Osteocyte (in vitro differentiated cells): ENCODE measurements at places on chromosomes 4 and X. TPM values are rescaled to one million over a fixed set of nuclear protein-coding genes. Genes with fewer than 3 reads are reported as not detected.

DNA sequence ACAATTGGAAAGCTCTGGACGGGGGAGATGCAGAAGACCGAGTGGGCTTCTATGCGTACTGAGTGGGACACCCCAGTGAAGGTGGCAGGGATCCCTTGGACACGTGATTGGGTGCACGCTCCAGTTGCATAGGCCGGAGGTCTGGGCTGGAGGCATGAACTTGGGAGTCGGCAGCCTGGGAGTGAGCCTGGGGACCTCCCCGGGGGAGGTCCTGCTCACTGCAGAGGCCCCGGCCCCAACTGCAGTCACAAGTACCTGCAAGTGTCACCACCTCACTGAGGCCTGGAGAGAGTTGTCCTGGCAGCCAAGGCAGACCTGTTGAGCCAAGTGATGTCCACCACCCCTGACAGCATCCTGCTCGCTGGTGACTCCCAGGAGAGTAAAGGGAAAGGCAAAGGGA, 49.3 kb upstream of the HMX1 start:
- DNase-seq, result no peak

ARSD gene
- total RNA-seq, result 40.9 and 44.6 TPM in 2 replicates

DNA sequence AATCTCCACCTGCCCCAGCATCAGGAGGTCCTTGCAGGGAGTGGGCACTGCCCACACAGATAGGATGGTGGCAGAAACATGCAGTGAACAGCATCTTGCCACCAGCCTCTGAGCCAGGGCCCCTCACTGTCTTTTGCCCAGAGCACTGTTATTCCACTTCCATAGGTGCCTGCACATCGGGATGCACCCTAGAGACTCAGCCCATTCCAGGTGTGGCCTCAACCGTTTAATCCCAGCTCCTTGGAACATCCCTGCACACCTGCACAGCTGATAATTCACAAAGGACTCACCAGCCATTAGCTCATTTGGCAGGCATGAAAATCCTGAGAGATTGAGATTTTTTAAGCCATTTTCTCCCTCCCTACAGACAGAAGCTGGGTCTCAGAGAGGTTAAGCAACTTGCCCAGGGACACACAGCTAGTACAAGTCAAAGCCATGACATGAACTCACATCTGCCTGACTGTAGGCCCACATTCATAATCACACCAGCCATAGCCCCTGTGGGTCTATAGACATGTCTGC, 116.3 kb downstream of the EFNB1 start:
- DNase-seq, result no peak

FGF13 gene
- not detected in 2 replicates for total RNA-seq

DNA sequence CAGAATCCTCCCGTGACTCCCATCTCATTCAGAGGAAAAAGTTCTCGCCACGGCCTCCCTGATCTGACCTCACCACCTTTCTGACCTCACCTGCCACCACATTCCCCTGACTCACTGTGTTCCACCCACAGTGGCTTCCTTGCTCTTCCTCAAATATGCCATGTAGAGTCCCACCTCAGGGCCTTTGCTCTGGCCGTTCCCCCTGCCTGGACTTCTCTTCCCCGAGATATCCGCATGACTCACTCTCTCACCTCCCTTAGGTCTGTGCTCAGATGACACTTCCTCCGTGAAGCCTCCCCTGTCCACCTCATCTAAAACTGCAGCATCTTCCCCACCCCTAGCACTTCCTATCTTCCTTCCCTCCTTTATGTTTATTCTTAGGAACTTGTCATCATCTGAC, 7.2 kb upstream of the TSPYL2 start:
- DNase-seq, result no peak

PUDP gene
- 18.4 and 21.9 TPM in 2 replicates for total RNA-seq

CHM gene
- 62.1 and 62.2 TPM in 2 replicates for total RNA-seq

DNA sequence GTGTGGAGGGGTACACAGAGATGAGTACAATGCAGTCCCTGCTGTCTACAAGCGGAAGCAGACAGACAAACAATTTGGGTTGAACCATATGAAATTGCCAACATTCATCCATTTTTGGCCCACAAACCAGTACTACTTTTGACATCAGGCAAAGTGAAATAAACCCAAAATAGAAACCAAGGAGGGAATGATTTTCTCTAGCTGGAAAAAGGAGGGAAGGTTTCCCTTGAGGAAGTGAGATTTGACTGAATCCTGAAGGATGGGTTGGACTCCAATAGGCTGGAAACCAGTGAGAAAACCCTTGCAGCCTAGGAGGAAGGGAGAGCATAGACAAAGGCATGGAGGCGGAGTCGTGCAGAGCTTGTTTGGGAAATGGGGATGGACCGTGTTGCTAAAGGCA, 63.5 kb upstream of the PJA1 start:
- DNase-seq, result no peak

DNA sequence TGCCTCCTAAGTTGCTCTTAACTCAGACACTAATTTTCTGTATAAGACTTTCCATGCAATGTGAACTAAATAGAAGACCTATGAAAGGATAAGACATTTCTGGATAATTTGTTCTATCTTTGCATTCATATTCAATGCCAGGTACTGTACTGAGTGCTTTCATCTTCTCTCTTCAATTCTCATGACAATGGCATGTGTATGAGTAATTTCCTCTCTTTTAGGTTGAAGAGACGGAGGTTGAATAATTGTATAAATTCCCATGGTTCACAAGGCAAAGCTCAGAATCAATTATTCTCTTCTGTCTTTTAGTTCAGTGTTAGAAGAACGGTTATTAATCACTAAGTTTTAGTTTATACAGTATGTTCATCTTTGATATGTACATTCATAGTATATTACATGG, 29.3 kb upstream of the CFAP299 start:
- DNase-seq, result no peak

- peak; percentile 89 for DNase-seq
These were observed 27.0 kb downstream of the EIF2S3 start for GRCh38 chrX:24081661-24082154.

DNA sequence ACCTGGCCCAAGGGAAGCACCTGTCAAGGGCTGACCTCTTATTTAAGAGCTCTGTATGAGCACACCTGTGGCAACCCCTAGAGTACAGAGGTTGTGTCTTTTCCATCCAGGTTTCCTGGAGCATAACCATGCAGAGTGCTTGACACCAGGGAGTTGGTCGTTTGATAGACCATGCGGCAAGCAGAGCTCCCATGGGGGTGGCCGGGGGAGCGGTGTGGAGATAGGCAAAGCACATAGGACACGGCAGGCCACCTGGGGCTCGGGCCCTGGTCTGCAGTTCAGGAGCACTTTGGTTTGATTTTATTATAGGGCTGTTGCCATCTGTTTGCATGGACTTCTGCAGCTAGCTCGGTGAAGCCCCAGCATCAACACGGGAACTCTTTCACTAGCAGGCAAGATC, 95.0 kb upstream of the MTM1 start:
- no peak for DNase-seq

DNA sequence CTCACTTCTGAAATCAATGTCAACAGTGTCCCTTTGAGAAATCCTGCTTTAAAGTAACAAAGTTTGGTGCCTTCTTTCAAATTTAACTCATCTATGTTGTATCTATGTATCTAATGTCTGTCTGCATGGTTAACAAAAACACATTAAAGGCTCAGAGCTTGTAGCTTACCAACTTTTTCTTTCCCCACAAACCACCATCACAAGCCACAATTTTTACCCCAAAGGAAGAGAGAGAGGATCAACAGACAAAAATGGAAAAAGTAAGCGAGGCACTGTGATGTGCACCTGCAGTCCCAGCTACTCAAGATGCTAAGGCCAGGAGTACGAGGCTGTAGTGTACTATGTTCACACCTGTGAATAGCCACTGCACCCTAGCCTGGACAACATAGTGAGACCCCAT, 17.2 kb downstream of the ATRX start:
- DNase-seq, result no peak

DNA sequence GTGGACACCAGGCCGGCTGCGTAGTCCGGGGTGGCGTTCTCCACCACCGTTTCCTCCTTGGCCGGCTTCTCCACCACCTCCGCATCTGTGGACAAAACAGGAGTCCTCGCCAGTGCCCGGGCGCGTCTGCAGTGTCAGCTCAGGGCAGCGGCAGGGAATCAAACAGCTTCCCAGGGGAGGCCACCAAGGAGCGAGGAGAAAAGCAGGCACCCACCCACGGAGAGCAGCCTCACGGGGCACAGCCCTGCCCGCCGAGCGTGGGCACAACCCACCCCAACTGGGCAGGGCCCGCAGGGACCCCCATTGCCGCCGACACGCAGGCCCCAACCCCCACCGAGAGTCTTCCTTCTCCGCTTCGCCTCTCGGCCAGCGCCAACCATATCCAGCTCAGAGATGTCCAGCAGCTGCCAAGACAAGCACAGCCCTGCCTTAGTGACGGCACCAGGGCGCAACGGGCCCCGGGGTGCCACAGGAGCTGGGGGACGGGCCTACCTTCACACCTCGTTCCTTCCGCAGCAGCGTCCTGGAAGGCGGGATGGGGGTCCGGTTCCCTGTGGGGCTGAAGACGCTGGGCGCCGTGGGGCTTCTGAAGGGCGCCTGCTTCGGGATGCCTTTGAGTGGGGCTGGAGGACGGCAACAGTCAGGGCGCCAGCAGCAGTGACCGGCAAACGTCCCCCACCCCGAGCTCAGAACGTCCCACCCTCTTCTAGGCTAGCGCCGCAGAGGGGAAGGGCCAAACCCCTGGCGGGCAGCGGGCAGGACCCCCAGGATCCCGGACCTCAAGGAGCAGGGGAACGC, 22.8 kb downstream of the NELFA start:
- DNase-seq, result peak; percentile 83

CYLC1 gene
- total RNA-seq, result not detected in 2 replicates

CITED1 gene
- 1.1 TPM in 1 of 2 replicates, not detected in the other for total RNA-seq

GRCh38 chrX:11953615-11954014, 184.7 kb upstream of the FRMPD4 start:
- DNase-seq, result no peak

SHROOM2 gene
- total RNA-seq, result 7.5 and 8.2 TPM in 2 replicates

MSL3 gene
- total RNA-seq, result 25.5 and 27.8 TPM in 2 replicates

GRCh38 chr4:139965789-139966188, 188.2 kb downstream of the MAML3 start:
- DNase-seq, result no peak
